ENCODE measurements at places on chromosomes 3 and 15.

GRCh38 chr15:59180945-59181600 is 25.6 kb upstream of the LDHAL6B start:
- no peak for DNase-seq

GRCh38 chr3:186509423-186509822 is 34.8 kb downstream of the CRYGS start:
- no peak for DNase-seq

- DNase-seq: no peak
Observed at GRCh38 chr15:75994220-75994619, 18.0 kb downstream of the NRG4 start.

- DNase-seq: no peak
Observed at GRCh38 chr3:132378-132777, 64.2 kb upstream of the CHL1 start.

- no peak for DNase-seq
Observed at GRCh38 chr3:109772520-109772919, 435.2 kb upstream of the DPPA4 start.

GRCh38 chr3:66597308-66597863 is 96.6 kb upstream of the LRIG1 start:
- no peak for DNase-seq

- DNase-seq: no peak
Observed at GRCh38 chr3:149523512-149524299, 49.2 kb downstream of the TM4SF4 start.

DNA sequence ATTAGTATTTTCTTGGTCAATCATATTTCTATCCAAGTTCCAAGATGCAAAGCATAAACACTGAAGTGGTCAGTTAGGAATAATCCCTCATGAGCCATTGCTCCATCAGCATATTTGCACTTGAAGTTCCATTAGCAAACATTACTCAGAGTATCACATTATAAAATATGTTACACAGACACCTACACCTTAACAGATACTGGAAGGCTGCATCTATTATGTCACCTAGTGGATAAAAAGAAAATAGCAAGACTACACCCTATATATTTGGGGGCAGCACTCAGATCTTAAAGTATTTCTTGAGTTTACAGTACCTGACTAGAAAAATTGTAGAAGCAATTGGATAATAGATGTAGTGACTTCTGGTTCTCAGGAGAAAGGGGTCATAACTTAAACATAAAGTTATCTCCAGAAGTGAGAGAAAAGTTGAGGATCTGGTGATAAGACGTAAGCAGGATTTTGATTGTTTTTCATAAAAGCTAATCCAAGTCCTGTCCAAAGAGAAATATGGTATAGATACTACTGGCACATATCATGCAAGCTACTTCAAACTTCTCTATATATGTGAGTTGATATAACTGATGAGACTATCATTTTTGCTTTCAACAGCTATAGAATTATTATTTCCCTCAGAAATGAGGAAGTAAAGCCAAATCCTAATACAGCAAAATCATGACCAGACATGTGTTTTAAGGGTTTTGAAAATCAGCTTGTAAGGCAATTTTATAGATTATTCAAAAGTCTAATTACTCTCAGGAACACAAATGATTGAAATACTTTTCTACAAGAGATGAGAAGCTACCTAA is 422.2 kb downstream of the GBE1 start:
- DNase-seq: no peak

DNA sequence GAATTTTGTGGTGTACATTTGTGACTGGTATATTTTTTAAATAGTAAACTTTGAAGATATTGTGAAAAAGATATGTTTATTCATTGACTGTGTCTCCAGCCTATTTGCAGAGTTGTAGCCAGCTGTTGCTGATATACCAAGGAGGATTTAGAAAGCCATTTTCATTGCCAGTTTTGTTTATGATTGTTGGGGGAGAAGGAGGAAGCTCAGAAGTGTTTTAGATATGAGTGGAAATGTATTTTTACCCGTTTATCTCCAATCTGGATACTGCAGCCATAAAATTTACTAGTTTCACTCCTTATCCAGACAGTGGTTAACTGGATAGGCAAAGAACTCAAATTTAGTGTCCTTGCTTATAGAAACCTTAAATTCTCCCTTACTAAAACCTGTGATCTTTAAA is 18.8 kb downstream of the ATP11B start:
- DNase-seq: no peak

DNA sequence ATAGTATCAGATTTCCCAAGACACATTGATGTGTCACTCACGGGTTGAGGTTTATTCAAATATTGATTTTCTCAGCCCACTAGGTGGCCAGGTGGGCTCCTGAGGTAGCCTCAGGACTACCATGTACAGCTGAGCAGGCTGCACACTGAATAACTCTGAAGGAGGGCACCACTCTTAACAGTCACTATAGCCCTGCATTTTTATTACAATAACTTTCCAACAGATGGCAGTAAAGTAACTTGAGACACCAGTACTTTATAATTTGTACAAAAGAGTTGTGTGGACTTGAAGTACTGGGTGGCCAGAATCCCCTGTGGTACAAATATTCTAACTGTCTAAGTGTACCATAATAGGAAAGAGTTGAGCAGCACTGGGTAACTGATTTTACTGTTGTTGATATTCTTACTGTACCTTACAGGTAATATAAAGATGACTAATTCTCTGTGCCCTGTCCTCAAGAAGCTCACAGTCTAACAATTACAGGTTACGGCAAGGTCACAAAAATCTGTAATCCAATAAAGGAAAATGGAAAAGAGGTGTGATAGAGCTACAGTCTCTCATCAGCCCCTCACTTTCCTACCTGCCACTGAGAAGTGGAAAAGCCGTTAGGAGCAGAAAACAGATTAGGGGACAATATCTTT is 76.0 kb downstream of the ETFA start:
- DNase-seq: no peak

GRCh38 chr3:18446149-18446825 is 21.1 kb upstream of the SATB1 start:
- DNase-seq: no peak

All from mucosa of descending colon (tissue), 3 donors.